ENCODE measurements at places on chromosomes 12 and 14.
A peak's percentile ranks its signal among the peaks of the same experiment; 100 is the strongest.

GRCh38 chr14:57022608-57023007 lies 212.3 kb upstream of the OTX2 start:
- no peak for DNase-seq

DNA sequence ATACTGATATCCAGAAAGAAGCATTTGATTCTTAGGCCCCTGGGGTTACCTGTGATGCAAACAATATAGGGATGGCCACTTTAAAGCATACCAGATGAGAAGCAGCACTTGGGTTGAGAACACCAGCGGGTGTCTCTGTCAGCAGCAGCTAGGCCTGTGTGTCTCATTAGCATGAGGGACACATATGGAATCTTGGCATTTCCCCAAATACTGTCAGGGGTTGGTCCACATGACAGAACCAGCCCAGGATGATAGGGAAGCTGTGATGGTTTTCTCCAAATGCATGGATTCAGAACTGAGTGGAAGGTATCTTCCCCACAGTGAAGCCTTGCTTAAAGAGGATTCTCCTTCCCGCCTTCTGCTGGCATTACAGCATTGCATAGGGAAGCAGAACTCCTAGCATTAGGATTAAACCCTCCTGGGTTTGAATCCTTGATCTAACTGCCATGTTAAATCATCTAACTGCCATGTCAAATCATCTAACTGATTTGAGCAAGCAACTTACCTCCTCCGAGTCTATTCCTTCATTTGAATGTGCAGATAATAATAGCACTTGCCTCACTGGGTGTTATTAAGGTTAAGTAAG lies 111.5 kb upstream of the WSCD2 start:
- DNase-seq: no peak

GRCh38 chr12:124740691-124741137 lies 123.0 kb downstream of the SCARB1 start:
- DNase-seq: peak; percentile 17

- DNase-seq: no peak
Measured at GRCh38 chr12:33757701-33758100, 264.6 kb upstream of the ALG10 start.

DNA sequence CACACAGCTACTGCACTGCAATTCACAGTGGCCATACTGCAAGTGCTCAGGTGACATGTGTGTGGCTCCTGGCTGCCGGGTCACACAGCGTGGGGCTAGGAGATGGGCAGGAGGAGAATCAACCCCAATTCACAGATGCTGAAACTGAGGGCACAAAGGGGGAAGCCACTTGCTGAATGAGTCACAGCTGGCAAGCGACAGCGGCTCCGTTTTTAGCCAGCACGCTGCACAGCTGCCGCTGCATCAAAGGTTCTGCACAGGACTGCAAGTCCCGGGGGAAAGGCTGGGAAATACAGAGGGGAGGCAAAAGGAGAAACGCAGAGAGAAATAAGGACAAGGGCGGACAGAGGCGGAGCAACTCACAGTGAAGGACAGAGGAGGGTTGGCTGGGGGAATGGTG lies 57.9 kb downstream of the KDM2B start:
- peak; percentile 57 for DNase-seq

DNA sequence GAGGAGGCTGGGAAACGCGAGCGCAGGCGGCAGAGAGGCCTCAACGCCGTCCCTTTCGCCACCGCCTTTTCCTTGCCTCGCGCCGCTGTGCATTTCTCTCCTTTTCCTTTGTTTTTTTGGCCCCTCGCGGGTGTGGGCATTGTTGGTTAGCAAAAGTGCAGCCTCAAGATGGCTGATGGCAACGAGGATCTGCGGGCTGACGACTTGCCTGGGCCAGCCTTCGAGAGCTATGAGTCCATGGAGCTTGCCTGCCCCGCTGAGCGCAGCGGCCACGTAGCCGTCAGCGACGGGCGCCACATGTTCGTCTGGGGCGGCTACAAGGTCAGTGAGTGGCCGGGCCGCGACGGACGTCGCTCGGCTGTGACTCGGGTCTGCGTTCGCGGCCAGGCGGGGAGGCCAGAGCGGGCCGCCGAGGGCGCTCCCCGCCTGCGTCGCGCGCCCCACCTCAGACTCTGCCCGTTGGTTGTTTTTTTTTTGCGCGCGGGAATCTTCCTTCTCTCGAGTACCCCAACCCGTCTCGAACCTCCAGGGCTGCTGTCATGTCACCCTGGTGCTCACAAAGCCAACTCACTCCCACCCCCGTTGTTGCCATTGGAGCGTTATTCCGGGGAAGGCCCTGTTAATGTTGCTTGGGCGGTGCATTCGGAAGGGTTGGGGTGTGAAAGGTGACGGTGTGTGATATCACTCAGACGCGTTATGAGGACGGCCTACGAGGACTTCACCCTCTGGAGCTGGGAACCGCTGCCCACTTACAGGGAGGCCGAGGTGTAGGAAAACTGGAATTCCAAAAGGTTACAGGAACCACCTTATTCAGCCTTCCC lies 558 bp downstream of the KLHDC2 start:
- DNase-seq: peak; percentile 85

DNA sequence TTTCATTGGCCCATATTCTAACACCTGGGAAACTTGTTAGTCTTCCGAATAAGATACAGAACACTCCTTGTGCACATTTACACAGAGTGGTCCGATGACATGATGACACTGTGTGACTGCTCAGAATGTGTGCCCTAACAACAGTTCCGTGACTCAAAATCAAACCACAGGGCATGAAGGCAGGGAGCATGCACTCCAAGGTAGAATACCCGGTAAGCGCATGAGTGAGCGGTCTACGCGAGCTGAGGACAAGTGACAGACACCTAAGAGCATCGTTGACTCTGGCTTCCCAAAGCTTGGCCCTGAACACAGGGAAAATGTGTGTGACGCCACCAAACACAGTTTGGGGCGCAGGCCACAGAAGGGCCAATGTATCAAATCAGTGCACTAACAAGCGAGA lies 18.6 kb downstream of the CLIP1 start:
- DNase-seq: no peak

GRCh38 chr12:15122344-15122743 lies 98.9 kb downstream of the RERG start:
- no peak for DNase-seq

GRCh38 chr12:114697741-114698565 lies 14.0 kb upstream of the TBX3 start:
- peak; percentile 87 for DNase-seq

GRCh38 chr14:24958271-24958670 lies 91.7 kb downstream of the STXBP6 start:
- no peak for DNase-seq

DNA sequence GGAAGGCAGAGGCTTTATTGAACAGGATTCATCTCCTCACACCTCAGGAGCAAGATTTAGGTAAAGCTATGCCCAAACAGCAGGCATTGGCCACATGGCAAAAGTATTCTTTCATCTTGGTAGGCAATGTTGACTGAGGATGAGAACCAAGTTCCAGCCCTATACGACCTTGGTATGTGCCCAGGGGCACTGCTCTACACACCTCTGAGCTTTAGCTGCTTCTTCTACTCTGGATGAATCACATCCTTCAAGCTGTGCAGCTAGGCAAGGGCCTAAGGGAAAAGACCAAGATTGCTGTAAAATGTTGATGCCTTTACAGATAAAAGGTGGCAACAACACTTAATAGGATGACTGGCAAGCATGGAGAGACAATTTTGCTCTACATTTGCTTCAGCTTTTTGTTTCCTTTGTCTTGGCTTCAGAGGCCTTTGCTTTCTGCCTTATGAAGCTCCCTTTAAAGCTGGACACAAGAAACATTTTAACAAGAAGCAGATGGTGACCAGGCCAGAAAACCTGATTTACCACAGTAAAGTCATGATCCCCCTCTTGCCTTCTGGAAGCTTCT lies 183.3 kb upstream of the KITLG start:
- DNase-seq: no peak

DNA sequence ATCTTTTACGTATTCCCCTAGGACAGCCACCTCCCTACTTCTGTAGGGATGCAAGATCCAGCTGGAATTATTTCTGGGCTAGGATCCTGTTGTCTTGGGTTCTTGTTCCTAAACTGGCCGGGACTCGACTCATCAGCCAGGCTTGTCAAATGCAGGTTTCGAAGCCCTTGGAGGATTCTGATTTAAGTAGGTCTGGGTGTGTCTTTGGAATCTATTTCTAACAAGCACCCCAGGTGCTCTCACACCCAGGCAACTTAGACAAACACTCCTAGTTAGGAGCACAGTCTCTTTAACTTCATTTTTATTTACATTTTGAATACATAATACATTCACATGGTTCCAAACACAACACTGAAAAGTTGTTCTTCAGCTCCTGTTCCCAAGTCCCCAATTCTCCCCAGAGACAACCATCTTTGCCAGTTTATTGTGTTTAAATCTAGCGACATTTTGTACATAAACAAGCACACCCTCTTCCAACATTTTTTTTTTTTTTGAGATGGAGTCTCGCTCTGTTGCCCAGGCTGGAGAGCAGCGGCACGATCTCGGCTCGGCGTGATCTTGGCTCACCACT lies 20.9 kb downstream of the MORN3 start:
- no peak for DNase-seq

DNA sequence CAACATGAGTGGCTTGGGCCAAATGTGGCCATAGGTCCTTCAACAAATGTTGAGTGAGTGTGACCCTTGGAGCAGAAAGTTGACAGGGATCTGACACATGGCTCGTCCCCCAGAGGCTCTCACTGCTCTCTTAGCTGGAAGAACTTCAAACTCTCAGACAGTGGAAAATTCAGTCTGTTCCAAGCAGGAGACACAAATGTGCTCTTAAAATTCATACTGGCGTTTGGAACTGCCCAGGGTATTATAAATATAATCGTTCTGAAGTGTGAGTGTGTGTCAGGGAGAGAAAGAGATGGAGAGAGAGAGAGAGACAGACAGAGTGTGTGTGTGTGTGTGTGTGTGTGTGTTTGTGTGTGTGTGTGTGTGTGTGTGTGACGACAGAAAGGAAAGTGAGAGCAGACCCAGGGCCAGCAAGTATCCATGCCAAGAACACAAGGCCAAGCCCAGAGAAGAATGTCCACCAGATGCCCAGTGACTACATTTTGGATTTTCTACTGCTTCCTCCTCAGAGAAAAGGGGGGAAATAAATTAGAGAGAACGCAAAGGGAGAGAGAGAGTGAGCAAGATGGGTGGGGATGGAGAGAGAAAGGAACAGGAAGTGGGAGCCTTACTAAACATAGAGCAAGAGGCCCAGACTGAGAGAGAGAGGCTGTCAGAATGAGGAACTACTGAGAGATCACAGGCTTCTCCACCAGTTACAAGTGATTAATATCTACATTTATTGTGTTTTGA lies 193.6 kb upstream of the NUDT4 start:
- DNase-seq: no peak

DNA sequence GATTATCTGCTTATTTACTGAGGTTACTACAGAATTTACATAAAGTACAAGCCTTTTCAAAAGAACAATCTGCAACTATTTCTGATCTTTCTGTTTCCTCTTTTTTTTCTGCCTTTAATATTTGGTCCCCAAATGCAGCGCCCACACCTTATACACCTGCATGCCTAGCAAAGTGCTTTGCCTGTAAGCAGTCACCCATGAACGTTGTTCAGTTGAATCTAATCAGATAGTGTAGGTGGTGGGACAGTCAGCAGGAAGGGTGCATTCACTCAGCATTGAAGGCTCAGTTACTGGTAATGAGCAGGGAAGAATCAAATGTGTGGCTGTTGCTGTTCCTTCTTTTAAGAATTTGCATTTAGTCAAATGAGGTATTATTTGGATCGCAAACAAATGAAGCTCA lies 108.4 kb downstream of the GPR135 start:
- no peak for DNase-seq

DNA sequence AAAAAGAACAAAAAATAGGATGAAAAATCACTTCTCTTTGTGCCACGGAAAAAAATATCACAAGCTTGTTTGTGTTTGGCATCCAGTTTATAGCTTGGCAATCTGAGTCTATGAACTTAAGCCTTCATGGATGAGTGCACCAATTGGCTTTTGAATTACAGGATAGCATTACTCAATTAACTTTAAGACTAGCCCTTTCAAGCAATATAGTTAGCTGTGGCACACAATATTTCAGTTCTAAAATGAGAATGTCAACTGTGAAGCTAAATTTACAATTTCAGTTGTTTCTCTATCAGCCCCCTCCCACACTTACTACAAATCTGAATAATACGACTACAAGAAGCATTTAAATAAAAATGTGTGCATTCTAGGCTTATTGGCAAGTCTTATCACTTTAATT lies 8.3 kb downstream of the RERG start:
- peak; percentile 33 for DNase-seq

- DNase-seq: no peak
Measured at GRCh38 chr12:122963941-122964265, 2.4 kb downstream of the ABCB9 start.

DNA sequence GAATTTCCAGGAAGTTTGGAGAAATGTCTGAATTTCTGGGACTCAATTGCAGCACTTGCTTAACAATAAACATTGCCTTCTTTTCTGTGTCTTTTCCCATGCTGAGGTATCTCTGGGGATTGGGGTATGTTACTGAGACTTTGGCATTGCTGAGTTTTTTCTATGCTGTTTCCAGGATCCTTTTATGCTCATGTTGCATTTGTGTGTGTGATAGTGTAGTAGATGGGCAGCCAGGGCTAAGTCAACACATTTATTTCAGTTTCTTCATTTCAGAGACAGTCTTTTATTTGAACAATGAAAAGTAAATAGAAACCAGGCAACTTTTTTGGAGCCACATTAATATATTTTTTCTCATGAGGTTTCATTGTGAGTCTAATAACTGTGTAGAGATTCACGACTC lies 1160.3 kb upstream of the TMEM132C start:
- no peak for DNase-seq

- DNase-seq: no peak
Measured at GRCh38 chr12:29396774-29397173, 15.8 kb upstream of the ERGIC2 start.

- peak; percentile 63 for DNase-seq
Measured at GRCh38 chr12:25689996-25690501, 137.0 kb upstream of the LMNTD1 start.

GRCh38 chr12:75047885-75048525 lies 161.6 kb downstream of the KCNC2 start:
- DNase-seq: no peak

- DNase-seq: peak; percentile 84
Measured at GRCh38 chr14:103538291-103539055, 9.5 kb downstream of the TRMT61A start.

DNA sequence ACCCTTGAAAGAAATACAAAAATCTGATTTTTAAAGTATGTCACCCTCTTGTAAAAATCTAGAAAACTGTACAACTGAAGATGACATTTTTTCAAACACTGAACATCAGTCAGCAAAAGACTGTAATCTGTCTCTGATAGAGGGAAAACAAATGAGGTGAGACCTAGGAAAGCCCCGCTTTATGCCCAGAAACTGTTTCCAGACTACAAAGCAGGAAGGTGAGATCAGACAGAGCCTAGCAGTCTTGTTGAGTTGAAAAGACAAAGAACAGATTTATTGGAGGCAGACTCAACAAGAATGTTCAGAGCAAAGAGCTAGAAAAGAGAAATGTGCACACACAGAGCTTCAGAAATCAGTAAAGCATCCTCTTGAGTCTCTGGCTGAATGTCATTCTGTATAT lies 873.6 kb downstream of the LRFN5 start:
- DNase-seq: no peak

All from eye (tissue), 1 donor.